ENCODE measurements at places on chromosomes 7 and 10.

DNA sequence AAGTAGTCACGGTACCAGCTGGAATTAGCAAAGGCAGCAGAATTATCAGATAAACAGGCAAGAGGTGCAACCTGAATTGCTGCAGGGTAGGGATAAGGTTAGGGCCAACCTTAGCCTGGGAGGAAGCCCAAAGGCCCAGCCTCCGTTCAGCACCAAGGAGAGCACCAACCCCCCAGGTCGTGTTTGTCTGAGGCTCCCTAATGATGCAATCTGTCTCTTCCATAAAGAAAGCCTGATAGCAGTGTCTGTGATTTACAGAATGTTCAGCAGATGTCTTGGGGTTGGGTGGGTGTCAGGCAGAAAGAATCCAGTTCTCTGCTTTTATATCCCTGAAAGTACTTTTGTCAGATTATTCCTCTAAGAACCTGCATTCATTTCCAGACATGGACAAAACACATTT, 328.4 kb upstream of the AOAH start:
- DNase-seq = no peak

DNA sequence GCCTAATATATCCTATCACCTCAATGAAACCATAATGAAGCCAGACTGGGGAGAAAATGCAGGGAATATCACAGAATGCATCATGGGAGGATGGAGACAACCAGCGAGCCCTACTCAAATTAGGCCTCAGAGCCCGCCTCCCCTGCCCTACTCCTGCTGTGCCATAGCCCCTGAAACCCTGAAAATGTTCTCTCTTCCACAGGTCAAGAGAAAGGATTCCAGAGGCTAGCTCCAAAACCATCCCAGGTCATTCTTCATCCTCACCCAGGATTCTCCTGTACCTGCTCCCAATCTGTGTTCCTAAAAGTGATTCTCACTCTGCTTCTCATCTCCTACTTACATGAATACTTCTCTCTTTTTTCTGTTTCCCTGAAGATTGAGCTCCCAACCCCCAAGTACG, 31.5 kb downstream of the PRSS2 start:
- DNase-seq = no peak

DNA sequence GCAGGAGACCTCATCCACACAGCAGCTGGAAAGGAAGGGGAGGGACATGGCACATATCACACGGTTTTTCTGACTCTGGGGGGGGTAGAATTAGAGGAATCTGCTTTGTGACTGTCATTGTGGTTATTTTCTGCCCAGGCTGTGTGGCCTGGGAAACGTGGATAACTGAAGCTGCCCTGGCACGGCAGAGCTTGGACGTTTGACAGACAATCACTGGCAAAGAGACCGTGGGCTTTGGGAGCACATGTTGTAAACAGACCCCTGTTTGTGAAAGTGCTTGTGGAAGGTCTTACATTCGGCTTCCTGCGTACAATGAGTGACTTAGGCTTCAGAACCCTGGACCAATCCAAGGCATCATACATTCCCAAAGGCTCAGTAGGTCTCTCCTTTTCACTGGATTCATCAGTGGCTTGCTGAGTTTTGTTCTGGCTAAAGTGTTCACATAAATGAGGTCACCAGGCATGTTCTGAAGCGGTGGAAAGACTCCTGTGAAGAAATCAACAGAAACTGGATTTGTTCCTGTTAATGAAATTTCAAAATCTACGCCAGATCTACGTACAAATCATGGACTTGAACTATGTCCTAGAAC, 188.2 kb downstream of the TEX36 start:
- DNase-seq = no peak

GRCh38 chr10:30553626-30554439, 75.7 kb downstream of the LYZL2 start:
- DNase-seq = peak; percentile 6

GRCh38 chr10:31679936-31680335, 248.7 kb downstream of the ARHGAP12 start:
- no peak for DNase-seq

GRCh38 chr10:61271127-61271780, 181.9 kb downstream of the TMEM26 start:
- DNase-seq = no peak

DNA sequence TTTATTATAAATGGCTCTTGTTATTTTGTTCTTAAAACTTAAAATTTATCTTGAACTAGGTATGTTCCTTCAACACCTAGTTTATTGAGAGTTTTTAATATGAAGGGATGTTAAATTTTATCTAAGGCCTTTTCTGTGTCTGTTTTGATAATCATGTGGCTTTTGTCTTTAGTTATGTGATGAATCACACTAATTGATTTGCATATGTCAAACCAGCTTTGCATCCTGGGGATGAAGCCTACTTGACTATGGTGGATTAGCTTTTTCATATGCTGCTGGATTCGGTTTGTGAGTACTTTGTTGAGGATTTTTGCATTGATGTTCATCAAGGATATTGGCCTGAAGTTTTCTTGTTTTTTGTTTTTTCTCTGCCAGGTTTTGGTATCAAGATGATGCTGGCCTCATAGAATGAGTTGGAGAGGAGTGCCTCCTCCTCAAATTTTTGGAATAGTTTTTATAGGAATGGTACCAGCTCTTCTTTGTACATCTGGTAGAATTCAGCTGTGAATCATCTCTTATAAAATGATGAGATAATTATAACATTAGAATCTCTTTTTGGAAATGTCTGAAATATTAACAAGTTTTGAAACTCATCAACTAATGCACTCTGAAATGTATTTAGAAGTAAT, 78.7 kb upstream of the AGR3 start:
- no peak for DNase-seq

DNA sequence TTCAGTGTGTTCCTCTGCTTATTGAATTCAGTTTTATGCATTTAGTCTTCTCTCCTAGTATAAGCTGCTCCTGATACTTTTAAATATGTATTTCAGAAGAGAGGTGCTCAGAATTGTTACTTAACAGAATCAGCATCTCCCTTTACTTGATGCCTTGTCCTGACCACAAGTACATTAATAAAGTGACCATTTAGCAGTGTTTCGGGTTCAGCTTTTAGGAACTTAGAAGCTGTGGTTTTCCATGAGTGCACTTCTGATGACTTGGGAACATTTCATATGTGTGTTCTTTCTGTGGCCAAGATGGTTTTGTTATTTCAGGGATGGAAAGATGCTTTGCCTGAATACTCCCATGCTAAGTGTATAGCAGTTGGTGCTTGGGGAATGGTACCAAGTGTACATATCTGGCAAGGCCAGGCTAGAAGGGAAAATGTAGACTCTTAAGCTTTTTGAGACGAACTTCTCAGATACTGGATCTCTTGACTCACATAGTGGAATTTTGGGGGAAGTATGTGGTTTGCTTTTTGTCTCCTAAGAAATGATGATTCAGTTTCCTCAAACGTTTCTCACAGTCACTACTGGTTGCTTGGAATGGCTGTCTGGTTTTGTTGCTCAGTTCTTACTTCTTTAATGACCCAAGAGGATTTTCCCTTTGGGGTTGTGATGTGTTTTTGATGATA, 17.2 kb downstream of the SGPL1 start:
- DNase-seq = no peak

DNA sequence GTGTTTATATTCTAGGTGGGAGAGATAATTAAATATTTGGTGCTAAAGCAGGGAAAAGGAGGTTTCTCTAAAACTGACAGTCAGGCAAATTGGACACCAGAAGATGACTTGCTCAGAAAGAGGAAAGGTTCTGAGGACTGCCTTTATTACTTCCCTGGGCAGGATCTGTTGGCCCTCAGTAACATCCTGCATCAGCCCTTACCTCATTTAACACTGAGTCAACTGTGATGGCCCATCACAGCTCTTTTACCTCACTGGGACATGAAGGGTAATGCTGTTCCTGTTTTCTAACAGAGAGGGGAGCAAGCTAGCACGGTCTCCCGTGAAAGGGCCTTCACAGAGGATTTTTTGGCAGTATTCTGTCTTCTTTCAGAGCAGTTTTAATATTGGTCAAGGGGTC, 12.0 kb downstream of the PPP1R17 start:
- DNase-seq = no peak

GRCh38 chr7:137655804-137656203, 191.0 kb downstream of the DGKI start:
- no peak for DNase-seq

DNA sequence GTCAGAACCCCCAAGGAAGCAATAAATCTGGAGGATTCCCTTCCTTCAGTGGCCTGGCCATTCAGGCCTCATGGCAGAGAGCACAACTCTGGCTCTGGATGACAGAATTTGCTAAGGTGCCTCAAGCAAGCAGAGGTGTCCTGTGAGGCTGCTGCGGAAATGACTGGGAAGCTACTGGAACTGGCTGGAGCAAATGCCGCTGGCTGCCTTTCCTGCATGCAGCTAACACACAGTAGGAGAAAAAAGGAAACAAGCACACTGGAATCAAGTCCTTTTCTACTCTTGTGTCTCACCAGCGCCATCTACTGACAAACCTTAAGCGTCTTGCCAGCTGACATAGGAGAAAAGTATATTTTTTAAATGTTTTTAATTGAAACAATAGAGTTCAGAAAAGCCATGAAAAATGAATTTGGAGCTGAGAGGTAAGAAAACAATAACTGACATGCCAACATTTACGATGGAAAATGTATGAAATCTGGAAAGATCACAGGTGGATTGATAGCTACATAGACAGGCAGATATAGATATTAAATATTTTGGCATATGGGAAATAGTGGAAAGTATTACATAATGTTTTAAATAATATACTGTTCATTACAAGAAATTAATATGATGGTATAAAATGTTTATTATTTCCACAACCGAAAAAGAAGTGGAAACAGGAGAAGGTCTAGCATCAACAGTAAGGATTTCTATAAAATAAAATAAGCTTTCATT, 951.6 kb downstream of the ANKRD7 start:
- DNase-seq = no peak

DNA sequence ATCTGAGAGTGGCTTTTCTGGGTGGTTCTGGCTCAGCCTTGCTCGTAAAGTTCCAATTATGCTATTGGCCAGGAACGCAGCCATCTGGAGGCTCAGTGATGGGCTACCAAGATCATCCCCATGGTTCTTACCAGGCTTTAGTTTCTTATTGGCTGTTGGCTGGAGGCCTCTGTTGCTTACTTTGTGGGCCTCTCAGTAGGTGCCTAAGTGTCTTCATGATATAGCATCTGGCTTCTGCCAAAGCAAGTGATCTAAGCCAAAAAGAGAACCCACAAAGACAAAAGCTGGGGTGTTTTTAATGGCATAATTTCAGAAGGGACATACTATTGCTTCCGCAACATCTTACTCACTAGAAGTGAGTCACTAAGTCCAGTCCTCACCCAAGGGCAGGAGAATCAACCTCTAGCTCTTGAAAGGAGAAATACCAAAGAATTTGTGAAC, 132.0 kb upstream of the MDFIC start:
- DNase-seq = no peak

GRCh38 chr7:12130609-12131008, 80.5 kb upstream of the TMEM106B start:
- DNase-seq = no peak

DNA sequence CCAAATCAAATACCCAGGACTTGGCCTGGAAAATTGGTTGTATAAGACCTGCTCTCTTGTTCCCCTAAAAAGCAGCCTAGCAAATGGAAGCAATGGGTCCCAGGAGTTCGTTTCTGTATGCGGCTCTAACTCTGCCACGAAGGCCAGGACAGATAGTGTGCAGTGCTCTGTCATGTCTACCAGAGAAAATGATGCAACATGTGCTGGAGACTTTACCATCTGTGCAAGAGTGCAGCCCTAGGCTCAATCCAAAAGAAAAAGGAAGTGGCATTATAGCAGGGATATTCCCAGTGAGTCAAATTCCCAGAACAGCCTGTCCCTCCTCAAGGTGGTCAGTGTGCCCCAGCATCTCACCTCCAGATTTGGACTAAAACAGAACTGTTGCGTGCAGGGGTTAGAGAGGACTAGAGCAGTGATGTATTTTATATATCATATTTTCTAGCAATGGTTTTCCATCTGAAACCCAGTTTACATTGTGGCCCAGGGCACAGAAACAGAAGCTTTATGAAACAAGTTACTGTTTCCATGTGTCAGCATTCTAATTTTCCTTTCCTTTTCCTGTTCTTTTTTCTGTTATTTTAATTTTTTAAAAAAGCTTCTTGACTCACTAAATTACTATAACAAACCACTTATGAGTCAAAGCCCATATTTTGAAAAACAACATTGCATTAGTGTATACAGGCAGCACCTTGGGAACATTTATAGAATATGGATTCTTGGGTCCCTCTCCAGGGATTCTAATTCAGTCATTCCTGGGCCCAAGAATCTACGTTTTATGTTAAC, 311.2 kb downstream of the RNLS start:
- no peak for DNase-seq

GRCh38 chr10:104433669-104434068, 80.0 kb downstream of the CFAP58 start:
- DNase-seq = no peak

- DNase-seq = no peak
Observed at GRCh38 chr7:134602881-134603451, 43.7 kb upstream of the BPGM start.

GRCh38 chr10:72889391-72889831, 4.1 kb upstream of the OIT3 start:
- no peak for DNase-seq

GRCh38 chr10:38094927-38095574, 914 bp downstream of the ZNF37A start:
- peak; percentile 15 for DNase-seq

GRCh38 chr7:123846217-123846891, 1.4 kb downstream of the HYAL4 start:
- DNase-seq = no peak

GRCh38 chr10:78314651-78315050, 281.0 kb downstream of the RPS24 start:
- DNase-seq = no peak

- peak; percentile 32 for DNase-seq
Observed at GRCh38 chr10:101007915-101008822, 8.6 kb downstream of the LZTS2 start.

DNA sequence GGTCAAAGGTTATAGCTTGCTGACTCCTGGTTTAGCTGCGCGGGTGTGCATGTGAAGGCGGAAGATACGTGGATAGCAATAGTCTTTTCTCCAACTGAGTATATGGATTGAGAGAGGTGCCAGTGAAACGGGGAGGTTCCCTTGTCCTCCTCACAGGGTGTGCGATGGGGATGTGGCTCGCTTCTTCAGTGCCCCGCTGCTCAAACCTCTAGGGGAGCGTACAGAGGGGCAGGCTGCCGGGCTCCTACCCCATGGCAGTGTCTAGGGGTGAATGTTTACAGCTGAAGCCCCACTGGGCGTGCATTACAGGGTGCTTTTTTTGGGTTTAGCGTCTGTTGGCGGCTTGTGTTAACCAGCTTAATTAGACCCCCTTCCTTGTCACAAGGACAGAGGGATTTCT, 438.5 kb downstream of the CCSER2 start:
- DNase-seq = no peak

DNA sequence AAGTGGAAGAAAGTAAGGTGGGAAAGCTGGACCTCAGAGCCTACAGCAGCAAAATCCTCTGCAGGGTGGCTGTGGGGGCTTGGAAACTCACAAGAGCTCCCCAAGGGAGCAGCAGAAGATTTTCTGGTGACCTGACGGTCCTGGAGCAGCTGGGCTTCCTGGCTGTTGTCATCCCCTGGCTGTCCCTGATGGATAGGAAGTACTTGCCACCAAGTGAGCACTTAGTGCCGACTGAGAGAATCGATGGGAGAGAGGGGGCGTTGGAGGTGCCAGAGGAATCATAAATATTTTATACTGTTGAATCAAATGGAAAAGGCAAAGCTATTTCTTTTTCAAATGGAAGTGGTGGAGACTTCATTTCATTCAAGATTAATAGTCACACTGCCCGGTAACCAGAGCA, 167.1 kb upstream of the ITGB1 start:
- DNase-seq = no peak

GRCh38 chr7:16940776-16941175, 59.0 kb upstream of the AGR3 start:
- DNase-seq = no peak
